ENCODE measurements at places on chromosomes 11 and 22.

- DNase-seq, result peak; percentile 88
Measured at GRCh38 chr22:38461414-38462081, 6.3 kb upstream of the KDELR3 start.

DNA sequence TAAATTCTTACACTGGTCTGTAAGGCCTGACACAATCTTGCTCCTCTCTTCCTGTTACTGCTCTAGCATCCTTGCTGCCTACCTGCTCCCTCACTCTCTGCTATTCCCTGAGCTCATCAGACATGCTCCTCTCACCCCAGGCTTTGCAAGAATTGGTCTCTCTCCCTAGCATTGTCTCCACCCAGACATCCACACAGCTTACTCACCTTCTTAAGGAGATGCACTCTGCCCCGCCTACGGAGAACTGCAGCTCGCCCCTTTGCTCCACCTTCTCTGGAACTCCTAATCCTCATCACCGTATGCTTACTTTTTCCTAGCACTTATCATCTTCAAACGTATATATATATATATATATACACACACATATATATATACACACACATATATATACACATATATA lies 23.3 kb upstream of the TMPRSS5 start:
- no peak for DNase-seq

GRCh38 chr22:27986459-27986858 lies 67.4 kb upstream of the PITPNB start:
- no peak for DNase-seq

DNA sequence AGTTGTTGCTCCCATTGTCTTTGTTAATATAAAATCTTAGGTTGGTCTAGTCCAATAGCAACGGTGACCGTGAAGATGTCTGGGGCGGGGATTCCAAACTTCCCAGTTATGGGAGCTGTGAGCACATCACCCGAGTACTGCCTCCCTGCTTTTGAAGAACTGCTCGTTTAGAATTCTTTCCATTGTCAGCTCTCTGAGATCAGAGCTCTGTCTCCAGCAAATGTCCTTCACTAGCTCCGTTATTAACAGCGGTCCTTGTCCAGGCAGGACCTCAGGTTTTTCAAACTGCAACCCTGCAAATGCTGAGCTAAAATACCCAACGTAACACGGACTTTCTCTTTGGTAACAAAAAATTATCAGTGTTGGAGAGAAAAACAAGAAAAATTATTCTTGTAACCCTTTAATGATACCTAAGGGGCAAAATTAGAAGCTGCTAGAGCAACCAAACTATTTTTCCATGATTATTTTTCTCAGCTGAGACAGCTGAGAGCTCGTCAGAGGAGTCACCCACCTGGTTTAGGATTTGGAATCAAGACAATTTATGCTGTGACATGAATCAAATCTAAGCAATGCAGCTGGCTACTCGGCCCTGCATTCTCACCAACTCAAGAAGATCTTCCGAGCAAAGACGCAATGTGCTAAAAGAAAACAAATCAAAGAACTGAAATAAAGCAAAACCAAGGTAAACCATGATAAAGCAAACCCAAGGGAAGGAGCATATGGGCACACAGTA lies 15.1 kb upstream of the EFCAB6 start:
- DNase-seq, result no peak

GRCh38 chr11:134584706-134585445 lies 172.8 kb upstream of the B3GAT1 start:
- no peak for DNase-seq

DNA sequence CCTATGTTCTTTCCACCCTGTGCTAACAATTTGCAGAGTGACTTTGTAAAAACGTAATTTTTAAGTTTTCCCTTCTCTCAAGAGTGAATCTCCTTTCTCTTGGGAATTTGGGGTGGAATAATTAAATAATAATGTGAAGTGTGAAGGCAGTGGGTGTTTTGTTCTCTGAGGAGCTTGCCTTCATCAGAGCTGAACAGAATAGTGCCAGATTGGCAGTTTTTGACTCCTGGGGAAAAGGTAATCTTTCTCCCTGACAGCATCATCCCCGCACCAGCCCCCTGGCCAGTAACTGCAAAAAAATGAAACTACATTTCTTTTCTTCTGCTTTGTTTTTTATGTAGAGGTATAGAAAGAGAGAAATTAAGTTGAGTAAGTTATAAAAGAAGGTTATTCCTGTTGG lies 59.9 kb downstream of the MUC15 start:
- no peak for DNase-seq

- no peak for DNase-seq
Measured at GRCh38 chr11:64885367-64886286, 7.2 kb upstream of the EHD1 start.

DNA sequence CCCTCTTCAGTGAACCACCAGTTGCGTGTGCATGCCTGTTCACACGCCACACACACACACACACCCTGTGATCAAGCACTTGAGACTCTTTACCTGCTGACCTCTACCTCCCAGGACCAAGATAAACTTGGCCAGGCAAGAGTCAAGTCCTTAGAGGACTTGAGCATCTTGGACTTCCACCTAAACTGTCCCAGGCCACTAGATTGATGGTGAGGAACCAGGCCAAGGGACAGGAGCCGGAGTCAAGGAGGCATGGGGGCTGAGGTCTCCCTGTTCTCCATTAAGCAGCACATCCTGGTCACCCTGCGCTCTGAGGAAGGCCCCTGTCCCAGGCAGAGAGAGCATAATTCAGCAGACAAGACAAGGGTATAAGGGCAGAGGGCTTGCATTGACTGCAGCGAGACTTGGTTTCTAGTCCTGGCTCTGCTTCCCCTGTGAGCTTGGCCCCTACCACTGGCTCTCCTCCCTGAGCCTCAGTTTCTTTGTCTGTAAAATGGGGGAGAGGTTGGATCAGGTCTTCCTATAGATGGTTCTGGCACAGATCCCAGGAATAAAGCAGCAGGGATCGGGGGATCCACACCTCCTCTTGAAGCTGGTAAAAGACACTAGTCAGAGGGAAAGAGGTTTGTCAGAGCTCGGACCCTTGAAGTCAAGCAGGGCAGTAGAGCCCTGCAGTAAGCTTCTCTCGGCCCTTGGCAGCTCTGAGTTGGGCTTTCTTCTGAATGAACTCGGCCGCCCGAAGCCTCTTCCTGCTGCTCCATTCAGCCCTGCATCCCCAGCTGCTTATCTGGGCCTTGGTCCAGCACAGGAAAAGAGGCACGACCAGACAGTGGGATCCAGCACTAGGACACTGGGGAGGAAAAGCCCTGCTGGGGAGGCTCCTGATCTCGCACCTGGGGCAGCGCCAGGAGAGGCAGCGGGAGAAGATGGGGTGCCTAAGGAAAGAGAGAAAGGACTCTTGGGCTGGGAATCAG lies 2.0 kb downstream of the CREB3L1 start:
- no peak for DNase-seq

- no peak for DNase-seq
Measured at GRCh38 chr11:103596315-103596714, 440.1 kb upstream of the DDI1 start.

DNA sequence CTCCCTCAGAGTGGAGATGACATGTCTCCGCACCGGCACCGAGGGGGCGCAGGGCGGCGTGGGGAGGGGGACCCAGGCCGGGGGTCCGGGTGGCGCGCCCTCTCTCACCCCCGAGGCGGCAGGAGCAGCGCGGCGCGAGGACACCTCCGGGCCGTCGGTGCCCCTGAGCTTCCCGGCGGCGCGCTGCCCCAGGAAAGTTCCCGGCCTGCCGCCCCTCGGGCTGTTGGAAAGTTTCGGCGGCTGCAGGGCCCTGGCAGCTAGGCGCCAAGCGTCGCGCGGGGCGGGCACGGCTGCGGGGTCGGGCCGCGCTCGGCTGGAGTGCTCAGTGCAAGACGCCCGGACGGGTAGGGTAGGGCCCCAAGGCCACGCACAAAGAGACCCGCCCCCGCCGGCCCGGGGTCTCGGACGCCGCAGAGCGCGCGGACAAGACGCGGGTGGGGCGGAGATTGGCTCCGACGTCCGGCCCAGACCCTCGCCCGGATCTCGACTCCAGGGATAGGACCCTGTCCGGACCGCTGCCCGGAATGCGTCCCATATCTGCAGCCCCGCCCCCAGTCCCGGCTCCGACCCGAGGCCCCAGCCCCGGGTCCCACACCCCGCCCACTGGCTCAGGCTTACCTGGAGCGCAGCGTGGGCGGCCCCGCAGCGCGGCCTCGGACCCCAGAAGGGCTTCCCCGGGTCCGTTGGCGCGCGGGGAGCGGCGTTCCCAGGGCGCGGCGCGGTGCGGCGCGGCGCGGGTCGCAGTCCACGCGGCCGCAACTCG lies 471 bp downstream of the ARVCF start:
- DNase-seq, result peak; percentile 6

- no peak for DNase-seq
Measured at GRCh38 chr22:19110064-19110458, 12.2 kb downstream of the DGCR2 start.

DNA sequence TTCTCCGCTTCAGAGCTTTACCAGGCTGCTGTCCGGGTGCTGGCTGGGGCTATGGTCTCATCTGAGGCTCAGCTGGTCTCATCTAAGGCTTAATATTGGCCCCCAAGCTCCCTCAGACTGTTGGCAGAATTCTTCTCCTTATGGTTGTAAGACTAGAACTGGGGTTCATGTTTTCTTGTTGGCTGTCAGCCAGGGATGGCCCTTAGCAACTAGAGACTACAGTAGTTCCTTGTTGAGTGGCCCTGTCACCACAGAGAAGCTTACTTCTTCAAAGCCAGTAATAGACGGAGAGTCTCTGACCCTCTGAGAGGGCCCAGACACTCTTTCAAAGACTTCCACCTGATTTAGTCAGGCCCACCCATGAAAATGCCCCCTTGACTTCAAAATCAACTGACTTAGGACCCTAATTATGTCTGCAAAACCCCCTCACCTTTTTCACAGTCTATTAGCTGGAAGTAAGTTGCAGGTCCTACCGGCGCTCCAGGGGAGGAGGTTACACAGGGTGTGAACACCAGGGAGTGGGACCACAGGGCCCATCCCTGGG lies 24.2 kb upstream of the TREH start:
- no peak for DNase-seq

DNA sequence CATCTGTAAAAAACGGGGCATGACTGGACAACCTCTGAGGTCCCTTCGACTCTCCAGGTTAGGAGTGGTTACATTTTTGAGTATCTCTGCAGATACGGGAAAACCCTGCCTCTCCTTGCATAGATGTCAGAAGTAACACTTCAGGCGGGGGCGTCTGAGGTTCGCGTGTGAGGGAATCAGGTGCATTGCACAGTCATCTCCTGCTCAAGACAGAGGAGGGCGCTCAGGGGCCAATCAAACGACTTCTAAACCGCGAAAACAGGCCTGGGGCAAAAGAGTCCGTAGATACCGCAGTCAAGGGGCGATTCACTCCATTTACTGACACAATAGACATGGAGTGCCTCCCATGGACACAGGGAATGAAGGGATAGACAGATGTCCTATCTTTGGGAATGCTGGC lies 31.7 kb downstream of the KIRREL3 start:
- DNase-seq, result no peak

- peak; percentile 37 for DNase-seq
Measured at GRCh38 chr11:35334385-35335090, 84.8 kb downstream of the SLC1A2 start.

DNA sequence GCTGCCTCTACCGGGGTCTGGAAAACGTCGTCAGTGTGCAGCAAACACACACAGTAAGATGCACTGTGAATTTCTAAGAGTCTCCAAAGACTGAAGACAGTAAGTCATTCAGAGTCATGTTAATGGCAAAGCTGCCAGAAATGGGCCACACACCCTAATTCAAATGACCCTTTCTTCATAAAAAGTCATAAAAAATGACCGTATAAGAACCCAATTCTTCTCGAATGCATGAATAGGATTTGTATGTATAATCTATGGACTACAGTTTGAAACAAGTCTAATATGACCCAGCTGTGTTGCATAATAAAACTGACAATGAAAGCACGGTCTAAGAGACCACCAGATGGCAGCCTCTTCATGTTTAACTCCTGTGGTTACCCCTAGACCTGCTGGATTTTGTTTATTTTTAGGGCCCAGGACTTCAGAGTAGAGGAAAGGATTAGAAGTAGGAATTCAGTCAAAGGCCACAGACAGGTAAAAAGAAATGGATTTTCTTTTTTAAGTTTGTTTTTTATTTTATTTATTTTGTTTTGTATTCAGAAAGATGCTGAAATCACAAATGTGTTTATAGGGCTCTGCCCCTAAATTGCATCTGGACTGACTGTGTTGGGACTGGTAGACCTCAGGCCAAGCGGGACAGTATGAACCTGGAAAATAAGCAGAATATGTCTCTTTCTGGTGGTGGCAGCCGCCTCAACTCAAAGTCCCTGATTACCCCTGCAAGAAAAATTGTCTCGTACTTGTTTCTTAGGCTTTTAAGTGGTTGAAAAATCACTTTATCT lies 32.1 kb upstream of the SLC5A12 start:
- peak; percentile 84 for DNase-seq

- DNase-seq, result no peak
Measured at GRCh38 chr11:29913352-29913751, 103.5 kb downstream of the KCNA4 start.

GRCh38 chr11:83156996-83157593 lies at the start of gene PCF11:
Gene PCF11, plus strand, starts transcription at chr11:83157131. Its CDS starts 309 bp downstream, at chr11:83157440.
- DNase-seq, result peak; percentile 20

- no peak for DNase-seq
Measured at GRCh38 chr11:118574636-118575035, 2.4 kb downstream of the ARCN1 start.

- DNase-seq, result no peak
Measured at GRCh38 chr11:61473370-61474012, 35.1 kb upstream of the LRRC10B start.

DNA sequence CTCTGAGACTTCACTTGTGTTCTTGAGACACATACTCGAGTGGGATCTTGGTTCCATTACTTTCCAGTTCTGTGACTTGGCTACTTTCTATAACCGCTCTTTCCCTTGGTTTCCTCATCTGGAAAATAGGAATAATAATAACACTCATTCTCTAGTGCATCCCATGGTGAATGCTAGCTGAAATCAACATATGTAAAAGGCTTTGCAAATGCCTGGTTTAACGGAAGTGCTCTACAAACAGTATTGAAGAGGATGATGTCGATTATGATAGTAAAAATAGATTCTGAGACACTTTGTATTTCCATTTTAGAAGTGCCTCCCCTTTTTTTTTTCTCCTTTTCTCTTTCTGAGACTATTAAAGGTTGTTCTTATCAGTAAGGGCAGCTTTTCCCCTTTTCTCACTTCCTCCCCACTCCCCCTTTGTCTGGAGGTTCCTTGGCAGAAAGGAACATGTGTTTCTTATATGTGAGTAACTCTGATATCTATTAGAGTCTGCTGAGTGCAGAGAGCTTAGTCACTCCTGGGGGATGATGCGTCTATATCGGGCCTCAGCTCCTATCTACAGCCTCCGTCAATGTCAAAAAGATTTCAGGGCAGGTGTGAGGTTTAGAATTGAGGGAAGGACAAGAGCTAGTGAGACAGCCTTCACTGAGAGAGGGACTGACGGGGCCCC lies 489.3 kb downstream of the NTM start:
- DNase-seq, result no peak

- no peak for DNase-seq
Measured at GRCh38 chr11:36305047-36305446, 9.0 kb downstream of the PRR5L start.

GRCh38 chr11:75924966-75925784 lies 110.2 kb downstream of the UVRAG start:
- DNase-seq, result no peak

DNA sequence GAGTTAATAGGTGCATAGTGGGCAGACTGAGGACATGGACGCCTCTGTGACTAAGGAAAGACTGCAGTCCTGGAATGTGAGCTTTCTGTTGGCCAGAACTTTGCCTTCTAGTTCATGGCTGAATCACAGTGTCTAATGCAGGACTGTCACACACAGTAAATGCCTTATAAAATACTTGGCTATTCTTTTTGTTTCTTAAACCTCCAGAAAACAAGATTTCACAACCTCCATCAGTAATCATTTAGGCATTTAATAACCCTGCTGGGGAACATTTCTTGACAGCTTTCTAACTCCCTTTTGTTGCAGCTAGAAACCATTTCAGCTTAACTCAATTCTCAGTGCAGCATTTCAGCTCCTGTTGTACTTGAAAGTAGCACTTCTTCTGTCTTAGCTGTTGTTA lies 335.8 kb upstream of the DDI1 start:
- DNase-seq, result no peak

All from NCI-H2171 treated with DMSO at 0.1 percent for 48 hours (cell line).